ENCODE measurements at places on chromosomes 7 and 10.
A peak's percentile ranks its signal among the peaks of the same experiment; 100 is the strongest.

DNA sequence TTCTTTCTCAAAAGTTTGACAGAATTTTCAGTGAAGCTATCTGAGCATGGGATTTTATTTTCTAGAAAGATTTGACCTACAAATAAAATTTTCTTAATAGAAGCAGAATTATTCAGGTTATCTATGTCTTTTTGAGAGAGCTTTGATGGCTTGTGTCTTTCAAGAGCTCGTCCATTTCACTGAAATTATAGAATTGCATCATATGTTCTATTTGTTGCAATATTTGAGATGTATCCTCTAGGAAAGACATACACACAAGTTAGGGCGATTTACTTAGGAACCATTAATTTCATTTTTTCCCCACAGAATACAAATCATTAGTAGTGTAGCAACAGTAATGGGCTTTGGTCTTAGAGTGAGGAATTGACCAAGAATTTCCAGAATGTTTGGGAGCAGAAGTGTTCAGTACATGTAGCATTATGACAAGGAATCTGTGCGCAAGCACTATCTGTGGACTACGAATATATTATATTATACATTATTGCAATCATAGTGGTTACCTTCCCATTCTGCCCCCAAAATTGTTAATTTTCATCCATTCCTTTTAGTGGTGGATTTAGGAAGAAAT is 12.8 kb upstream of the COL17A1 start:
- no peak for DNase-seq

DNA sequence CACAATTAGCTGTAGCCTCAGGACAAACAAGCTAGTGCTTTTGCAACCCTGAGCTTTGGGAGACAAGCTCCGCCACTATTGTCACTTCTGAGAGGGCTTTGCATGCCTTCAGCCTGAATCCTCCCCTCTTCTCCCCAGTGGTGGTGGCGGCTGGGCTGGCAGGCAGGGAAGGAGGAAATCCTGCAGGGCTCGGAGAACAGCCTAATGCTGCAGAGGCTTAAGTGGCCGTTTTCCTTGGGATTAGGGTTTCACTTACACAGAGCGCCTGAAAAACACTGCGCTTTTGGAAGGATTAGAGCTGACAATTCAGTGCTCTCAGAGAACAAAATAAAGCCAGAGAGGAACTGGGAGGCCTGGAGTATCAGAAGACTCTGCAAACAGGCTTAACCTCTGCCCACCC is 71.3 kb downstream of the PAX2 start:
- DNase-seq = no peak

- no peak for DNase-seq
Measured at GRCh38 chr7:48420206-48420605, 248.9 kb downstream of the ABCA13 start.

DNA sequence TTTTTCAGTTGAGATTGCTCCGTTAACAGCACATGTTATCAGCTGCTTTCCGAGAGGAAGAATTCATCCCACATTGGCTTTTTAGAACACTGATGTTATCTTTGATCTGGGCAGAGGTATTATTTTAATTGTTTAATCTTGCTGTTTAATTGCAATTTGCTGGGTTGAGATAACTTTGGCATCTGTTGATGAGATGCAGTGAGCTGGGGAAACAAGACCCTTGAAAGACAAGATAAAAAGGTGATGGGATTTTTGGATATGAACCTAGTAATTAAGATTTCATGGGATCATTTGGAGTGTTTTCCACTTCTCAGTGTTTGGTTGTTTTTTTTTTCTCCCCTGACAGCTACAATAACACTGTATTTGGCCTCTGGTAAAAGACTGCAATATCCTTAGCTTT is 4.5 kb downstream of the CELF2 start:
- no peak for DNase-seq

- no peak for DNase-seq
Measured at GRCh38 chr10:73828161-73828560, 16.8 kb upstream of the NDST2 start.

DNA sequence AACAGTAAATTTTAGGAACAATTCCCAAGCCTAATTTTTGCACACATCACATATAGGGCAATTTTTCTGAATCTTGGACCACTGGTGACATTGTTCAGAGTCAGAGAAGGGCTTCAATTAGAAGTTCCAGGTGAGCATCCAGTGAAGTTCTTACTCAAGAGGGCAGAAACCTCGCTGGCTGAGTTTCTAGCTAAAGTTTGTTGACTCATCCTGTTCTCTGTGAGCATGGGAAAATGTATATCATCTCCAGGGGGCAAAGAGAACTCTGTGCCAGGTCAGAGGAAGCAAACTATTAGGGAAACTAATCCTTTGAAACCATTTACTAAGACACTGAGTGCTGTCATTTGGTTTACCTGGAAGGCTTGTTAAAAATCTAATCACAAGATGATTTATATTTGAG is 695.6 kb upstream of the IGFBP3 start:
- no peak for DNase-seq

- DNase-seq = no peak
Measured at GRCh38 chr7:116018731-116019130, 11.8 kb downstream of the TFEC start.

DNA sequence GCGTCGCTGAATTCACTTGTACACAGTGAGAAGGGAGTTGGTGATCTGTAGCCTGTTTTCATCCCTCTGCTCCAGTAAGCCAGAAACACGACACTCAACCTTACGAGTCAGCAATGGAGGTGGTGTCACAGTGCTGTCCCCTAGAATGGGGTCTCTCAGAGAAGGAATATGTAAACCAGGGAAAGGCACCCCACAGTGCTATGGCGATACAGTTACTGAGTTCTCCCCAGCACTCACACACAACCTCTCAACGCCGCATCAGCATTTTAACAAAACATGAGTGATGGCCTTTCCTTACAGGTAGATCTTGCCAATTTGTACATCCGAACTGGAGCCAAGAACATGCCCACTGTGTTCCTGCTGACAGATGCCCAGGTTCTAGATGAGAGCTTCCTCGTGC is 196.3 kb downstream of the CDCA7L start:
- no peak for DNase-seq

- DNase-seq = no peak
Measured at GRCh38 chr7:28858206-28858605, 99.9 kb downstream of the TRIL start.

- DNase-seq = peak; percentile 63
Measured at GRCh38 chr7:128103498-128104107, 72.4 kb upstream of the LRRC4 start.

- no peak for DNase-seq
Measured at GRCh38 chr10:128530301-128530700, 404.1 kb upstream of the MKI67 start.

DNA sequence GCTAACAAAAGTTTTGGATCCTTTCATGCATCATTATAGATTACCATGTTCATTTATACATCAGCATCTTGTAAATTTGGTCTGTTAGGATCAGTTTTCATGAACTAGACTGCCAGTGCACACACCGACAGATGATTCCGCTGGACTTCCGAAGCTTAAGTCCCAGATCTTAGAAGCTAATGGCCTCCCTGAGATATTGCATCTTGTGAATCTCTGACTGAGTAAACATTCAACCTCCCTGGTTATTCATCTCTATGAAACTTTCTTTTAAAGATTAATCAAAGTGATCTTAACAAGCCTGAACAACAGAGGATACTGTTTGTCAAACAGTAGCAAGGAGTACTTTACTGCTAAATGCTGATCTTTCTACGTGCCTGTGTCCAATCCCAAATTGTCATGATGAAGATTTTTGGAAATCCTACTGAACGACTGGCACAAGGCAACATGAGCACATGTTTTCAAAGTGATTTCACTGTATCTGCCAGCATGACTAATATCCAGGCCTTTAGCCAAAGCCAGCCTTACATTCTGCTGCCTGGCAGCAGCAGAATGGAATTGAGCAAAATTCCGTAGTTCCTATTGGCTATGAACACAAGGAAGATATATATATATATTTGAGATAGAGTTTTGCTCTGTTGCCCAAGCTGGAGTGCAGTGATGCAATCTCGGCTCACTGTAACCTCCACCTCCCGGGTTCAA is 91.3 kb upstream of the ANK3 start:
- no peak for DNase-seq

DNA sequence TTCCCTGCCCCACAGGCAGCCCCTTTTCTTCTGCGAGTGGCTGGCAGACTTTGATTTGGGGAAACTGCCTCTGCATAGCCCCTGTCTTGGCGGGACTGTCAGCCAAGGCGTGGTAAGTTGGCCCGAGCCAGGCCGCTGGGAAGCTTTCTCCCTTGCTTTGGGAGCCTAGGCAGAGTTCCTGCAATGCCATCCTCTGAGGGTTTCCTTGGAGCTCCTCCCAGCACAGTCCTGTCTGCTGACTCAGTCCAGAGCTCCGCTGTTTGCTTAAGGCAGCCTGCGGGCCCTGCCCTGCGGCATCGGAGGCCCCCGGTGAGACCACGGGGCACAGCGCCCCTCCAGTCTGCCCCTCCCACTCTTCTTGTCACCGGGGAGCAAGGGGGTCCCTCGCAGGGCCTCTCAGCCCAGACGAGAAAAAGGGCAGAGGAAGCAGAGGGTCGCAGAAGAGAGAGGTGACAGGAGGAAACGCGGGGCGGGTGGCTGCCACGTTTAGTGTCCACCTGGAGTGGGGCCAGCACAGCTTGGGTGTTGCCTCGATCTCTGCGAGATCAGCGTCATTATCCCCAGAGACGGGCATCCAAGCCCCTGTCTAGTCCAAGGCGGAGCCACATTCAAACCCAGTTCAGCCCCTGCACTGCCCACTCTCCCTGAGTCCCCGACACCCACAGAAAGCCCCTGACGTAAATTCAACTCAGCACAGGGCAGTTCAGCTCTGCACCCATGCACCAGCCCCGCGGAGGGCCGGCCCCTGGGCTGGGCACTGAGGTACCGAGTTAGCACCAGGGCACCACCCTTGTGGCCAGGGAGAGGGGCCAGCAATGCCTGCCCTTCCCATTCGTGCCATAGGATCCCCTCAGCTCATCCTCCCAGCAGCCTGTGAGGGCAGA is 59.0 kb upstream of the CHST15 start:
- DNase-seq = peak; percentile 89

DNA sequence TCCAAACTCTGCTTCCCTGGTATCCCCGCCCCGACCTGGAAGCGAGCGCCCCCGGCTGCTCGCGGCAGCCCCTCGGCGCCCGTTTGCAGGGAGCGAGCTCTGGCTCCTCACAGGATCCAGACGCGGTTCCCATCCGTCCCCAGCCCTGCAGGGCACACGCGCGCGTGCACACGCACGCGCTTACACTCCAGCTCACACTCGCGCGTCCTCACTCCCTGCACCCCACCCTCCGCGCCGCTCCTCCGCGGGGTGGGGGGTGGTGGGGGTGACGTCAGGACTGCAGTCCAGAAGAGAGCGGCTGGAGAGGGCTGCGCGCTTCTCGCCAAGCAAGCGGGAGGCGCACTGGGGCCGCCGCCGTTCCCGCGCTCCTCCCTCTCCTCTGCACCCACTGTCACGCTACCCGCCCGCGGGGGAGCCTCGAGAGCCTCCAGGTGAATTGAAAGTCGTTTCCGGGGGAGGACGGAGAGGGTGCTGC is 255.6 kb downstream of the OTUD1 start:
- no peak for DNase-seq

GRCh38 chr10:106941297-106942034 is 223.0 kb downstream of the SORCS1 start:
- peak; percentile 49 for DNase-seq

- no peak for DNase-seq
Measured at GRCh38 chr7:84058311-84059076, 136.1 kb downstream of the SEMA3A start.

DNA sequence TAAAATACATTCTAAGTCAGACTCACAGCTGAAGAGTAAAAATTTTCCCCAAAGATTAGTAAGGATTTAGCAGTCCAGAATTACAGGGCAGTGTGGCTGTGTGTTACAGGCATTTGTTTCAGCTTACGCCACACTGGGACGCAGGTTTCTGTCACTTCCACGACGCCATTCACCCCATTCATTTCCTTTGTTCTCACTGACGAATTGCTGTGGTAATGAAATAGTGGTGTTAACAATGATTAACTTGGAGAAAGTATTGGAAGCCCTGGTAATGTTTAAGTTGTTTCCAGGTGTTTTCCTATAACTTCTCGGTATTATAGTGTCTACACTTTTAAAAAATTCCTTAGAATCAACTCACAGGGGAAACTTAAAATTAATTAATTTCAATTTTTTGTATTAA is 370.9 kb downstream of the SH2D4B start:
- no peak for DNase-seq

DNA sequence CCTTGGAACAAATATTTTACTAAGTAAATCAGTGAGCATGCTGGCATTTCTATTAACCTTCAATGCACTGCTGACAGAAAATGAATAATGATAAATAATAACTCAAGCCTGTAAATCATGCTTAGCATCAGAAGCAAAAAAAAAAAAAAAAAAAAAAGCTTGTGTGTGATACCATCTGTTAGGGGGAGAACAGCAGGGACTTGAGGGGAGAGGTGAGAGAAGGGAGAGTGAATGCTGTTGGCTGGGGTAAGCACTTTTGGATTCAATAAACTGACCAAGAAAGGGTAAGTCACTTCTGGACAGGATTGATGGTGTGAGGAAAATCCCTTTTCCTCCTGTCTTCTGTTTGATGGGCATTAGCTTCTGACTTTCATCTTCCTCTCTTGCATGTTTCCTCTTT is 996.4 kb downstream of the KCNMA1 start:
- no peak for DNase-seq

- no peak for DNase-seq
Measured at GRCh38 chr10:18793951-18794350, 134.7 kb downstream of the ARL5B start.

GRCh38 chr10:89602919-89603318 is 42.1 kb downstream of the PANK1 start:
- no peak for DNase-seq

- no peak for DNase-seq
Measured at GRCh38 chr10:33698033-33698432, 363.6 kb upstream of the NRP1 start.

DNA sequence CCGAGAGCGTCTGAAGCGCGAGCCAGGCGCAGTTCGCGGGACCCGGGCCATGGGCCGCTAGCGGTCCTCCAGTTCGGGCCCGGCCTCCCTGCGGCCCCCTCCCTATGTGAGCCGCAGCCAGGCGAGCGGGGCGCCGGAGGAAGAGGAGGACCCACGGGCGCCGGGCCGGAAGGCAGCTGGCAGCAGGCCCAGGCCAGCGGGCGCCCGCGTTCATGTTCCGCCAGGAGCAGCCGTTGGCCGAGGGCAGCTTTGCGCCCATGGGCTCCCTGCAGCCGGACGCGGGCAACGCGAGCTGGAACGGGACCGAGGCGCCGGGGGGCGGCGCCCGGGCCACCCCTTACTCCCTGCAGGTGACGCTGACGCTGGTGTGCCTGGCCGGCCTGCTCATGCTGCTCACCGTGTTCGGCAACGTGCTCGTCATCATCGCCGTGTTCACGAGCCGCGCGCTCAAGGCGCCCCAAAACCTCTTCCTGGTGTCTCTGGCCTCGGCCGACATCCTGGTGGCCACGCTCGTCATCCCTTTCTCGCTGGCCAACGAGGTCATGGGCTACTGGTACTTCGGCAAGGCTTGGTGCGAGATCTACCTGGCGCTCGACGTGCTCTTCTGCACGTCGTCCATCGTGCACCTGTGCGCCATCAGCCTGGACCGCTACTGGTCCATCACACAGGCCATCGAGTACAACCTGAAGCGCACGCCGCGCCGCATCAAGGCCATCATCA is 1.1 kb downstream of the ADRA2A start:
- no peak for DNase-seq
